Stimulated activated CD8-positive, alpha-beta memory T cell treated with anti-CD3 and anti-CD28 coated beads, Interleukin-4, amount 100 ng/mL, for 48 hours (primary cell): ENCODE measurements at places on chromosomes 13 and 19.

- DNase-seq: peak; percentile 83
Observed at GRCh38 chr19:10289167-10289835, 451 bp upstream of the ICAM5 start.

GRCh38 chr13:23020246-23020843 lies 160.4 kb upstream of the SGCG start:
- peak; percentile 35 for DNase-seq

DNA sequence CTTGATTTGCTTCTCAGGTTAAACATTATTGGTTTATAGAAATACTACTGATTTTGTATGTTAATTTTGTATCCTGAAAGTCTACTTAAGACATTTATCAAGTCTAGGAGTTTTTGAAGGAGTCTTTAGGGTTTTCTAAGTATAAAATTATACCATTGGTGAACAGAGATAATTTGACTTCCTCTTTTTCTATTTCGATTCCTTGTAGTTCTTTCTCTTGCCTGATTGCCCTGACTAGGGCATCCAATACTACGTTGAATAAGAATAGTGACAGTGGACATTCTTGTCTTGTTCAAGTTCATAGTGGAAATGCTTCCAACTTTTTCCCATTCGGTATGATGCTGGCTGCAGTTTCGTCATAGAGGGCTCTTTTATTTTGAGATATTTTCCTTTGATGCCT lies 807.5 kb upstream of the SLC10A2 start:
- DNase-seq: no peak

DNA sequence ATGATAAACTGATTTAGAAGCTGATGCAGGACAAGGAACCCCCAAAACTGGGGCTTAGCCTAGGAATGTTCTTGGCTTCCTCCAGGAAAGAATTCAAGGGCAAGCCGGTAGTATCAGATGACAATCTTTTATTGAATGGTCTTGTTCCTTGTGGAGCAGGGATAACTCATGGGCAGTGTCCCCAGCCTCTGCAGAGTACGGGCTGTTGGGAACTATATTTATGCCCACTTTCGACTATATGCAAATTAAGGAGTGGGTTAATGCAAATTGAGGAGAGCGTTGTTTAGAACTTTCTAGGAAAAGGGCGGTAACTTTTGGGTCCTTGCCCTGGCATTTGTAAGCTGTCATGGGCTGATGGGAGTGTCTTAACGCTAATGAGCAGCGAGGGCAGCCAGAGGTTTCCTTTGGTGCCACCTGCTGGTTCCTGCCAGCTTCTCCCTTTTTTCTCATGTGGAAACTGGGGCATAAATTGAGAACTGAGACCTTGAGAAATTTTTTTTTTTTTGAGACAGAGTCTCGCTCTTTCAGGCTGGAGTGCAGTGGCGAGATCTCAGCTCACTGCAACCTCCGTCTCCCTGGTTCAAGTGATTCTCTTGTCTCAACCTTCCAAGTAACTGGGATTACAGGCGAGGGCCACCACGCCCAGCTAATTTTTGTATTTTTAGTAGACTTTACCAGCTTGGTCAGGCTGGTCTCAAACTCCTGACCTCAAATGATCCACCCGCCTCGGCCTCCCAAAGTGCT lies 79.4 kb upstream of the ABCC4 start:
- peak; percentile 73 for DNase-seq

DNA sequence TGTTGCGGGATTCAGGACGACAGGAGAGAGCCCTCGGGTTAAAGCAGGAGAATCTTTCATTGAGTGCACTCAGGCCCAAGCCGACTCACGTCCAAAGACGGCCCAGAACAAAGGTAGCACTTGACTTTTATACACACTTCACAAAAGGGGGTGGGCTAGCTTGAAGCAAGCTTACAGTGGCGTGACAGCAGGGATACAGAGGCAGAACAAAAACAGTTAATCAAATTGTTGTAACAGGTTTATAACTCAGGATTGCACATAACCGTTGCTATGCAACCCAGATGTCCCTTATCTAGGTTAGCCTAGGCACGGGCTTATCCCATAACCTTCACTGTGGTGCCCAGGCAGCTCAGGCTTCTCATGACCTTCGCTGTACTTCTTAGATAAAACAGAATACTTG lies 2.0 kb downstream of the MED25 start:
- no peak for DNase-seq

GRCh38 chr19:45380107-45380506 lies 9.7 kb upstream of the ERCC2 start:
- DNase-seq: no peak

GRCh38 chr19:13164343-13165161 lies 14.3 kb downstream of the IER2 start:
- DNase-seq: peak; percentile 60

GRCh38 chr19:38891771-38892170 lies 7.6 kb downstream of the SIRT2 start:
- no peak for DNase-seq

- DNase-seq: no peak
Observed at GRCh38 chr13:61770681-61771080, 355.0 kb upstream of the PCDH20 start.

DNA sequence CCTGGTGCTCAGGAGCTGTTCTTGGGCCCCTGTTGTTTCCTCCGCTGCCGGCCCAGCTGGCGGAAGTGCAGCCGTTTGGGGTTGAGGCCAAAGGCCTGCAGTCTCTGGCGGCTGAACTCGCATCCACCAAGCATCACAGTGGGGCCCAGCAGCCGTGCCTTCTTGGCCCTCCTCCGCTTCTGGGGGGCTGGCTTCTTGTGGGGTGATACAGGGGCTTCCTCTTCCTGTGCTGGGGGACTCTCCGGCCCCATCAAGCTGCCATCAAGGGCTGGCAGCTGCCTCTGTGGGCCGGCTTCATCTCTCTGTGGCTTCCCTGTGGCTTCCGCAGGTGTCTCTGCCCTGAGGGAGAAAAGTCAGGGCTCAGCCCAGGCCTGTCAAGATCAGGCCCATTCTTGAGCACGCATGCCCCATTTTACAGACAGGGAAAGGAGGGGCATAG lies 10.3 kb downstream of the ATG4D start:
- DNase-seq: peak; percentile 71

- no peak for DNase-seq
Observed at GRCh38 chr19:15266683-15267082, 34.4 kb upstream of the EPHX3 start.

GRCh38 chr13:53890696-53891095 lies 862.1 kb downstream of the OLFM4 start:
- no peak for DNase-seq

DNA sequence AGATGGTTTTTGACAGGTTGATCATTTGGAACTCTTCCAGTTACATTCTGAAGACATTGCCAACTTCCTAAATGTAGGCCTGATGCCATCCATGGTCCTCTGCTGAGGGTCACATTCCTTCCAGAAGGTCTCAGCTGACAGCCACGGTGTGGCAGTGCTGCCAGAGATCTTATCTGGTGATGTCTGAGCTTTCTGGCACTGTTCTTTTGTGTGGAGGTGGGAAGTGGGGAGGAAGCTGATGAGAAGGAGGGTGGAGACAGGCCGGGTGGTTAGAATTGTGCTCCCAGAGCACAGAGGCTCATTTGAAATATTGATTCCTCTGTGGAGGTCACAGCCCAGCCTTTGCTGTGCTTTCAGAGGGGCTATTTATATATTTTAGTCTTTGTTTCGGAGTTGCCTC lies 16.1 kb upstream of the MTIF3 start:
- DNase-seq: no peak

GRCh38 chr19:37970699-37971098 lies 63.7 kb downstream of the SIPA1L3 start:
- DNase-seq: no peak

GRCh38 chr19:52734331-52734892 lies 432 bp downstream of the ZNF611 start:
- DNase-seq: no peak

GRCh38 chr19:48117515-48118130 lies 7.0 kb upstream of the PLA2G4C start:
- DNase-seq: no peak

GRCh38 chr13:101307181-101307701 lies 109.1 kb downstream of the NALCN start:
- no peak for DNase-seq

GRCh38 chr19:49863254-49863934 lies 4.0 kb downstream of the PNKP start:
- no peak for DNase-seq

DNA sequence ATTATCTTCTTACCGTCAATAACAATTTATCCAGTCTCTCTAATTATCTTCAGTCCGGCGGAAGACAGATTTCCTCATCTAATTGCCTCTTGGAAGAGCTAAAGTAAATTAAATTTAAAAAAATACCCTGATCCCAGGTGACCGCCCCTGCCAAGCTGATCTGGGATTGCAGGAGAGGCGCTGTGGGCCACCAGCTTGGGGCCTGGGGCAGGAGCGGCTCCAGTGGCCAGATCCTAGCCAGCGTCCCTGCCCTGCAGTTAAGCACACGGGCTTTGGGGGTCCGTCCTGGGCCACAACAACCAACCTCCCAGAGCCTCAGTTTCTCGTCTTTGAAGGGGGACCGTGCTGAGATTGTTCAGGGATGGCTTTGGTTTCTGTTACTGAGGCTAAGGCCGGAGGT lies 12.4 kb upstream of the TMEM255B start:
- DNase-seq: no peak

DNA sequence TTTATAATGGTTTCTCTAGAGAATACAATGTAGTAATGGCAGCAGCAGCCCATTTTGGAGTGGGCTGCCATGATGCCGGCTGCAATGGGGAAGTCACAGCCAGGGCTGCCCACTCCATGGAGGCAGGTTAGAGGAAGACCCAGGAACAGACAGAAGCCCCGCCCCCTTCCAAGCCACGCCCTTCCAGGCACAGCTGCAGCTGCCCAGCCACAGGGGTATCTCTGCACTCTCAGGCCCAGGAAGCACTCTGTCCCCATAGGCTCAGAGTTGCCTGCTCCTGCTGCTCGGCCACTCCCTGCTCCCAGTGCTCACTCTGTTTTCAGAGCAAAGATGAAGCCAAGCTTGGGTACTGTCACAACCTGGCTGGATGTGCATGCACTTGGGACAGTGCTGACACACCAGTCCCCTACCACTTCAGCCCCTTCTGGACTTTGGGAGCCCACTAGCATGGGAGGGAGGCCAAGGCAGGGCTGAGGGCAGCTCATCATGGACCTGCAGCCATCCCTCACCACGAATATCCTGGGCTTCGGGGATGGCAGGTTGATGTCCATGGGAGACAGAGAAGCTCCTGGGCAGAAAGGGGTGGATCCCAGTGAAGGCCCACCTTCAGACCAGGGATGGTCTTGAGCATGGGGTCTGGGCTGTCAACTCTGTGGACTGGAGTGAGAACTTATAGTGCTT lies 1224.2 kb downstream of the SLITRK5 start:
- DNase-seq: no peak

GRCh38 chr13:110161112-110161882 lies 145.7 kb downstream of the COL4A1 start:
- DNase-seq: no peak

DNA sequence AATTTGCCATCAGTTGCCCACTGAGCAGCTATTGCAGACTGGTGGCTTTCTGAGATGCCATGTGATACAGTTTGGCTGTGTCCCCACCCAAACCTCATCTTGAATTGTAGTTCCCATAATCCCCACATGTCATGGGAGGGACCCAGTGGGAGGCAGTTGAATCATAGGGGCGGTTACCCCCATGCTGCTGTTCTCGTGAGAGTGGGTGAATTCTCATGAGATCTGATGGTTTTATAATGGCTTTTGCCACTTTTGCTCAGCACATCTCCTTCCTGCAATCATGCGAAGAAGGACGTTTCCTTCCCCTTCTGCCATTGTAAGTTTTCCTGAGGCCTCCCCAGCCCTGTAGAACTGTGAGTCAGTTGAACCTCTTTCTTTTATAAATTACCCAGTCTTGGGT lies 34.8 kb upstream of the ANKRD10 start:
- DNase-seq: no peak

DNA sequence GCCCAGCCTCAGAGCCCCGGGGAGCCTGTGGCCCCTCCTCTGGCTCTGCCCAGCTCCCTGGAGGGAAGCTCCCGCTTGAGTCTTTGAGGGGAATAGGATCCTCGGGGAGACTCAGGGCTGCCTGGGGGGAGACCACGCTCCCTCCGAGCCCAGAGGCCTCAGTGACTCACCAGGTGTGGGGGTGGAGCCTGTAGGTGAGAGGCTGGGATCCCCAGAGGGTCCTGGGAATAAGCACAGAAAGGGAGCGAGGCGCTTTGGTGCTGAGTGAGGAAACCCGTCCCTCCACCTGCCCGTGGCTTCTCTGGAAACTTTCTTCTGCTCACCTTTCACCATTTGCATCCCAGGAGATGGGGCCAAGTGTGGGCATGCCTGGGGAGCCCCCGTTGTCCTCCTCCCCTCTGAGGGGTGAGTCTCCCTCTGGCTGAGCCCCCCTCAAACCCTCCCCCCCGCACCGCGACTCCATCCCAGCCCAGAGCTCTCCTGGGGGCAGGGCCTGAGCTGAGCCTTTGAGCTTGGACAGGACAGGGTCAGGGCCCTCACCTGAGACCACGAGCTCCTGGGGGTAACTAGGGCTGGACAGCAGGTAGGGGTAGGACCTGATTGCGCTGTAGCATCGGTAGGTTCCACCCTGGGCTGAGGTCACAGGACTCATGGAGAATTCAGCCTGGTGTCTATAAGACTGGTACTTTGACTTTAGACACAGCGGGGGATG lies 2.7 kb downstream of the LILRB5 start:
- no peak for DNase-seq

- peak; percentile 99 for DNase-seq
Observed at GRCh38 chr19:12440541-12441316, at the start of gene ZNF443. Gene ZNF443 (minus strand): TSS chr19:12441021. CDS start chr19:12440914, 107 bp downstream.

DNA sequence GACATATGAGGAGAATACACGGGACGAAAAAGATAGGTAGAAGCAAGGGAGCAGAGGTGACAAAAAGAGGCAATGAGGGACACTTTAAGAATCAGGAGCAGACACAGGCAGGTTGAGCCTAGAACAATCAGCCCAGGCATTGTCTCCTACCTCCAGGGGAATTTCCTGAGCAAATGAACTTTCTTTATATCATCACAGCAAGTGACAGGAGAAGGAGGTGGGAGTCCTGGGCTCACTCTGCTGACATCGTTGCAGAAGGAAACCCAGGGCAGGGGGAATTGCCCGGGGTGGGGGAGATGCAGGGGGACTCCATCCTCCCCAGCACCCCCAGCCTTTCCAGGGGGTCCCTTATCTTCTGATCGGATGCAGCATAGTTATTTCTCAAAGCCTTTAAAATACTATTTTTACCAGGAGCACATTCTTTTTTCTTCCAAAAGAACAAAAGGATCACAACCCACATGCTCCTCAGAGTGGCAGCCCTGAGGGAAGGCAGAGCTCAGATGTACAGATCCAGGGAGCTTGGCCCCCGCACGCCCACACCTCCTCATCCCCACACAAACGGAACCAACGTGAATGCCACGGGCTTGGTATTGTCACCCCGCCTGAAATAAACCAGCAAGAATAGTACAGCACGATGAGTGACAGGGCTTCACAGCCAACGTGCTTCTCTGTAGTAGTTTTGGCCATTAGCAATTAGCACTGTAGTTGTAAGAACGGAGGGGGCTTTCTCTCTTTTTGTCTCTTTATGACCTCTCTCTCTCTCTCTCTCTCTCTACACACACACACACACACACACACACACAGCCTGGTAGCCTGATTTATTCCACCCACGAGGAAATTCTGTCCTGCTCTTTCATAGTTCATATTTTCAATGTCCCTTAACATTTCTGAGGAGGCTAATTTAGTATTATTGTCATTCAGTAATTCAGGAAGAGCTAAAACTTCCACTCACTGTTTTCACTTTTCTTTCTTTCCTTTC lies 169.5 kb upstream of the UBL3 start:
- DNase-seq: no peak

GRCh38 chr13:28636677-28637317 lies 22.1 kb upstream of the POMP start:
- peak; percentile 58 for DNase-seq

GRCh38 chr13:54029720-54030119 lies 1001.1 kb downstream of the OLFM4 start:
- no peak for DNase-seq
